ENCODE measurements at places on chromosomes 13 and 19.

GRCh38 chr13:109152941-109153340 lies 523.5 kb downstream of the MYO16 start:
- DNase-seq, result no peak

DNA sequence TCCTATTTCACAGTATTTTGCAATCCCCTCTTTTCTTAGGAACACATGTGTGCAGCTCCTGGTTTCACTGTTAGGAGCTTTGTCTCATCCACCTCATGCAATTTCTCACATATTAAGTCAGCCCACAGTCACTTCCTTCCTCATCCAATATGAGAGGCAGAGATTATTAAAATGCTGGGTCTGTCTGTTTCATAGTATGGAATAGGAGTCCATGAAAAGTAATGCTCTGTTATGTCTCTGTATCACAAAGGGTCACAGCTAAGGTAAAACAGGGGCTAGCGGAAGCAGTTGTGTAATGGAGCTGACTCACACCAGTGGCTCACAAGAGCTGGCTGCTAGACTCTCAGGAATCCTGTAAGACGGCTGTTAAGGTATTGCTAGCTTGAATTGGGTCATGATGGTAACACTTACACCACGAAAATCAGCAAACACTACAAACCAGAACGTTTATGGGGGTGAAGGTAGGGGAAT lies 216.5 kb downstream of the EFNB2 start:
- no peak for DNase-seq

GRCh38 chr19:39926170-39926760 lies 8.2 kb downstream of the FCGBP start:
- DNase-seq, result no peak

- no peak for DNase-seq
Observed at GRCh38 chr19:13149628-13150186, 468 bp downstream of the STX10 start.

DNA sequence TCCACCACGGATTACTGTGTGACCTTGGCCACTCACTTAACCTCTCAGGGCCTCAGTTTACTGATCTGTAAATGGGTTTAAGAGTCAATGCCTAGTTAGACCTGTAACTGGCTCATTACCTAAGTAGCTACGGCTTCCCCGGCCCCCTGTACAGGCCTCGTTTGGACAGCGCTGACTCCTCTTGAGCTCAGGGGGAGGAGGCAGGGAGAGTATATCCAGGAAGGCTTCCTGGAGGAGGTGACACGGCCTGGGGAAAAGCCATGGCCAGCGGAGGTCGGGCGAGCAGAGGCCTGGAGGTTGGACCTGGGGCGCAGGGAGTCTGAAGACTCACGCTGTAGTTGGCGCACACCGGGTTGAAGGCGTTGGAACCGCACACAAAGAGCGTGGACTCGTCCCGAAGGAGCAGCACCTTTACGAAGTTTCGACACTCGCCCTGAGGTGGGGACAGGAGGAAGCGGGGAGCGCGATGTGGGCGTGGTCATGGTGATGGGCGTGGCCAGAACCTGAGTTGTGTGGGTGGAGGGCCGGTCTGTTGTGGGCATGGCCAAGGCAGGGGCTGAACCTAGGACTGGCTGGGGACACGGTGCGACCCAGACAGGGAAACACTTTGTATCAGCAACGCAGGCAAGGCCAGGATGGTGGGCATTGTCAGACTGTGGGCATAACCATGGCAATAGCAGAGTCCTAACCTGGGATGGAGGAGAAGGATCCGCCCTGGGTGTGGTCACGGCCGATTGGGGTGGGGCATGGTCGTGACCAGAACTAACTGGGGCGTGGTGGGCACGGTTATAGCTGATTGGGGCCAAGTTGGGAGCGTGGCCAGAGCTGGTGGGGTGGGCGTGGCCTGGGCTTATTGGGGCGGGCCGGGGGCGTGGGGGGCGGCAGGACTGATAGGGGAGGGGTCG lies 3.6 kb downstream of the SEMA6B start:
- DNase-seq, result no peak

GRCh38 chr19:39082745-39083598 lies 1.2 kb upstream of the ACP7 start:
- no peak for DNase-seq

GRCh38 chr13:86892330-86892729 lies 778.8 kb upstream of the SLITRK5 start:
- no peak for DNase-seq

GRCh38 chr13:55418095-55418494 lies 1722.6 kb upstream of the PRR20A start:
- DNase-seq, result no peak

GRCh38 chr13:51907040-51907732 lies 45.4 kb downstream of the CCDC70 start:
- no peak for DNase-seq

DNA sequence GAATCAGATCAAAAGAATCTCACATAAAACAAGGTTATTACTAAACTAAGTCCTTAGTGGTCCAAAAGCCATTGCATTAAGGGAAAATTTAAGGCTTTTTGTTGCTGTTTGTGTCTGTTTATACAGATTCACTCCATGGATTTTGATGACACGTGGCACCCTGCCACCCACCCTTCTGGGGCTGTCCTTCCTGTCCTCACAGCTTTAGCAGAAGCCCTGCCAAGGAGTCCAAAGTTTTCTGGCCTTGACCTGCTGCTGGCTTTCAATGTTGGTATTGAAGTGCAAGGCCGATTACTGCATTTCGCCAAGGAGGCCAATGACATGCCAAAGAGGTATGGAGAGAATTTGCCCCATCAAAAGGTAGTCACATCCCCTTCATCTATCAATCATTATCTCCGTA lies 6.9 kb downstream of the ACOD1 start:
- no peak for DNase-seq

- DNase-seq, result no peak
Observed at GRCh38 chr13:77749344-77749880, 51.9 kb downstream of the SLAIN1 start.

- DNase-seq, result no peak
Observed at GRCh38 chr19:14377883-14378328, 3.3 kb upstream of the ADGRE5 start.

- DNase-seq, result no peak
Observed at GRCh38 chr13:50132904-50133357, 117.7 kb downstream of the KCNRG start.

GRCh38 chr13:90171649-90172048 lies 1175.8 kb upstream of the MIR17HG start:
- no peak for DNase-seq

GRCh38 chr13:58134012-58134411 lies 502.5 kb downstream of the PCDH17 start:
- DNase-seq, result no peak

GRCh38 chr13:99289674-99290337 lies 17.4 kb downstream of the GPR183 start:
- no peak for DNase-seq

- no peak for DNase-seq
Observed at GRCh38 chr13:36887758-36888521, 32.1 kb downstream of the SMAD9 start.

- no peak for DNase-seq
Observed at GRCh38 chr19:5827342-5827890, 12.1 kb downstream of the FUT6 start.

DNA sequence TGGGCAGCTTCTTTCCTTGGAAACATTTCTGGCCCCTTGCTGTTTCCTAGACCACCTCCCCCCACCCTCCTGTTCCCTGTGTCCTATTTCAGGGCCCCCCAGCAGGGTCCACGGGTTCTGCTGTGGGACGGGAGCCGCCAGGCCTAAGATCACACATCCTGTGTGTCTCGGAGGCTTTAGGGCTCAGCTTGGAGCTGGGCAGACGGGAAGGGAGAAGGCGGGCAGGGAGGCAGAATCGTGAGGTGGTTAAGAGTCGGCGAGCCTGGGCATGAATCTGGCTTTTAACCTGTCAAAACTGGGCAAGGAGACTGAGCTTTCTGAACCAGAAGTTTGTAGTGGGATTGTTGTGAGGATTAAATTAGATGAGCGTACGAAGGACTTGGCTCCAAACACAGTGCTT lies 4.8 kb downstream of the KCNC3 start:
- no peak for DNase-seq

DNA sequence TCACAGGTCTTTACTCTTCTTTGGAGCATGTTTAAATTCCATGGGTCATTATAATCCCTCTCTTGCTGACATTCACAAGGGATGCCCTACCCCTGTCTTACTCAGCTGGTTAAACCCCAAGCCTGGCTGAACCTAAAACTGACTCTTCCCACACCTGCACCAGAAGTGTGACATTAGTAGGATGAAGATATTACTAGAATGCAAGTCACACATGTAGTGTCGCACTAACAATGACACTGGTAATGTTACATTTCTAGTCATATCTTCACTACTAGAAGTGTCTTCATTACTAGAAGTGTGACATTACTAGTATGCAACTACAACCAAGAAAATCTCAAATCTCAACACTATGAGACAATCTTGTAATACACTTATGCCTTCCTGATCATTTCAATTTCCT lies 14.2 kb downstream of the ZAR1L start:
- DNase-seq, result no peak

GRCh38 chr19:35945121-35945790 lies 9.1 kb downstream of the LRFN3 start:
- no peak for DNase-seq

DNA sequence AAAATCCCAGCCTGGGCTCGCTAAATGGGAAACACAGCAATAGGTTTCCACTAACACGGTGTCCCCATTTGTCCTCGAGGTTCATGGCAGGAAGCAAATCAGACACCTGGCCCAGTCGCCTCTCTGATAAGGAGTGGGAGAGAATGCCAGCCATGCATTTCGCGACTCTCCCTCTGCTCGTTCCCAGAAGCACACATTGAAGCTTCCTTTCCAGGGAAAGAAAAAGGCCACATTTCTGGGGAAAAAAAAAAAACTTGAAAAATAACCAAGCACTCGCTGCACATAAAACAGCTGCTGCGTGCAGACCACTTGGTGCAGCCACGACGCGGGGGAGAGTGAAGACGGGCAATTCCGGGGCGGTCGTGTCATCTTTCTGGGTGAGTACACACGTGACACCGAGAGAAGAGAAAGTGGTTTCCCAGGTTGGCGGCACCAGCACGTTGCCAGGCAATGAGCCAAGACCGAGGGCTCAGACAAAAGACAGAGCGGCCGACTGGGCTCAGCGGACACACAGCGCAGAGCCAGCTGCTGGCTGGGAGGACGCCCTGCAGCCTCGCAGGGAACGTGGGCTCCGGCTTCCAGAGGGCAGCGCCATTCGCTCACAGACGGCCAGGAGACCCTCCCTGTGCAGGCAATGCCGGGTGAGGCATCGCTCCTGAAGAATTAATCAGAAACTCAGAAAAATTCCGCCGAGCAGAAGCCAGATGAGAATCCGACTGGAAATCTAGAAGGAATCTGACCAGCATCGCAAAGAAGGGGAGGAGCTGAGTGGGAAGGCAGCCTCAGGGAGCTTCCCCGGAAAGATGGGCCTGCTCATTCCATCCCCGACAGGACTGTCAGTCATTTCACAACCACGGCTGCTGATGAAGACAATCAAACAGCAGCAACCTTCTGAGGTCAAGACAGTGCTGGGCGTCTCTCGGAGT lies 83.2 kb upstream of the IRS2 start:
- no peak for DNase-seq

- DNase-seq, result no peak
Observed at GRCh38 chr13:99967498-99967868, 4.1 kb downstream of the ZIC5 start.

GRCh38 chr13:51220706-51221105 lies 1.5 kb upstream of the FAM124A start:
- DNase-seq, result no peak

- no peak for DNase-seq
Observed at GRCh38 chr19:17497149-17497798, 14.2 kb upstream of the PGLS start.

DNA sequence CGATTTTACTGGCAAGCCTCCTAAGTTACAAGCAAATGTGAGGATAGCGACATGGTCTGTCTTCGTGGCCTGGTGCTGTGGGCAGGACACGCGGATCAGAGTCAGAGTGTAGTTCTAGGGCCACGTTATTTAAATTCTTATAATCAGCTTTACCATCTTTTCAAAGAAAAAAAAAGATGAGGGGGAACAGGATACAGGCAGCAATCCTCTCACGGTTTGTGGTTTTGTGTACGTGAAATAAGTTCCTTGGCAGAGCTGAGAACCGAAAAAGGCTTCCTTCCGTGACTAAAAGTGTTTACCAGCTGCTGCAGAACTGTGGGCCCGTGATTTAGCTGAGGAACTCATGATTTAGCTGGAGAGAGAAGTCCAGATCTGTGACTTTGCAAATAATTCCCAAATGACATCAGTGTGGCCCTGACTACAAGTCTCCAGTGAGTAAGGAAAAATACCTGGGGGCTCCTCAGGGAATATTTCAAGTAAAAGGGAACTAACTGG lies 27.2 kb downstream of the RCBTB2 start:
- no peak for DNase-seq

DNA sequence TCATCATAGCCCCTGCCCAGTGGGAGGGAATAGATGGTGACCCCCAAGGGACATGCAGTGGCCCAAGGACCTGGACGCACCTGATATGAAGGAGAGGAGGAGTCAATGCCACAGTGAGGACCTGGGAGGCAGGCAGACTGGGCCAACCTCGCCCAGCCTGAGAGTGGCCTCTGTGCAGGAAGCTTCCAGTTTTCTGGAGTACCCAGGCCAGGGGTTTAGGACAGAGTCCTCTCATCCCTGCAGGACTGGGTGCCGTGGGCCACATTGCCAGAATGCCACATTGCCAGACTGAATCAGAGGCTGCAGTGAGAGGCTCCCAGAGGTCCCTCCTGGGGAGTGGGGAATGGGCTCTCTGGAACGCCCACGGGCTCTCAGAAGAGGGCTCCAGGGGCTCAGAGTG lies 82.9 kb upstream of the VSTM2B start:
- DNase-seq, result no peak

DNA sequence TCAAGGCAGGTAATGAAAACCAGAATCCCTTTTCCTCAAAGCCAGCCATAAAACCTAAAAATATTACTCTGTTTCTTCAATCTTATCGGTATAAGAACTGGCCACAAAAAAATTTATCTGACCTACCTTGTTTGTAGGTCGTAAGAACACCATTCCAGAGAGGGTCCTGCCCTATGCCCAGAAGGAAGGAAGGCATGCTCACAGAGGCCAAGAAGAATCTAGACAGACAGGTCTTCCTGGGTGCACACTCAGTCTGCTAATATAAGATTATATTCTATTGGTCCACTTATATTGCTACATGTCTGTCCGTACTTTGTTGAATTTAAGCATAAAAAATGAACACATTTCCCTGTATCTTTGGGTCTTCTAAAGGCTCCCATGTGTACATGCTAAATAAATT lies 2136.1 kb upstream of the PCDH20 start:
- DNase-seq, result no peak

Measured in stimulated activated CD8-positive, alpha-beta memory T cell treated with anti-CD3 and anti-CD28 coated beads, Interleukin-7, amount 100 ng/mL, for 48 hours (primary cell).